Activated CD4-positive, CD25-positive, alpha-beta regulatory T cell treated with anti-CD3 and anti-CD28 coated beads, Interleukin-2, amount 50 U/mL, for 24 hours (primary cell): ENCODE measurements at places on chromosomes 7 and 10.

GRCh38 chr10:102546606-102547320, 43.0 kb downstream of the SUFU start:
- no peak for ATAC-seq

DNA sequence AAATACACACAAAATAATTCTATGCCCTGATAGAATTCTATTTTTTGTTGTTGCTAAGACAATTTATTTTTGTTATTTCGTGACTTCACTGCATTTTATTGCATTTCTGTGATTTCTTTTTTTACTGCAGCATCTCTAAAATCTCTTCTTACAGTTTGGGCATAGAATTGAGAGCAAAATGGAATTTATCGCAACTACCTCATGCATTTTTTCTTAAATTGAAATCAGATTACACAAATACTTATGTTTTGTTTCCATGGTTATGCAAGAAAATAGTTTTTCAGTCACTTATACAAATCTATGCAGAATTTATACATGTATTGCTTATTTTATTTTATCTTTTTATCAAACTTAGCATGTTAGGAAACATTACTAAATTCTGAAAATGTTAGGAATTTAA, 781.8 kb upstream of the LRRTM3 start:
- ATAC-seq, result no peak

GRCh38 chr7:48781752-48782151, 142.6 kb upstream of the CDC14C start:
- ATAC-seq, result no peak

- no peak for ATAC-seq
These were observed 85.4 kb upstream of the PRR15 start for GRCh38 chr7:29478226-29478625.

DNA sequence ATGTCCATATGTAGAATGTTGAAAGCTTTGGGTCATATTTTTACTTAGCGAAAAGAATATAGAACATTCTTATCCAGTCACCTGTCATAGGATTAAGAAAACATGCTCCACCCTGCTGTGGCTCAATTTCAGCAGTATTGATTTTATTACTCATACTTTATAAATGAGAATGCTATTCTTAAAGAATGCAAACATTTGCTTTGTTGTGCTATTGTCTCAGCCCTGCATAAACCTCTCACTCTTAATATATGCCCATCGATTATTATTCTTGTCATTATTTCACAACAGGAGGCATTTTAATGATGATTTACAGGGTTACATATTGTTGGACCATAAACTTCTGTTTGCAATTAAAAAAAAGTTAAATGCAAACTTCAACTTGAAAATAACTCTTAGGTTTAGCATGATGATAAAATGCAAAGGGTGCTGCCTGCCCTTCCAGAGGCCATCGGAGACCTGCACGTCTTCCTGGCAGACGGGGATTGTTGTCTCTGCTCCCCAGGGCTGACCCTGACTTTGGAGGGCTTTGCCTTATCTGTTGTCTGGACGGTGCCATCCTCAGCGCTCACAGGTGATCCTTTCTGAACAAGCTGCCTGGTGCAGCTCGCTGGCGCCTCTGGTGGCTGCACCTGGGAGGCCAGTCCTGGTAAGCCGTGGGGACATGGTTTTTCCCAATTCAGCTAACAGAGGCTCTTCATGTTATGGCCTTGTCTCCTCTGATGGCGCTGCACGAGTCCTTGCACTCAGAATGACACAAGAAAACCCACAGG, 50.0 kb upstream of the SHH start:
- no peak for ATAC-seq

DNA sequence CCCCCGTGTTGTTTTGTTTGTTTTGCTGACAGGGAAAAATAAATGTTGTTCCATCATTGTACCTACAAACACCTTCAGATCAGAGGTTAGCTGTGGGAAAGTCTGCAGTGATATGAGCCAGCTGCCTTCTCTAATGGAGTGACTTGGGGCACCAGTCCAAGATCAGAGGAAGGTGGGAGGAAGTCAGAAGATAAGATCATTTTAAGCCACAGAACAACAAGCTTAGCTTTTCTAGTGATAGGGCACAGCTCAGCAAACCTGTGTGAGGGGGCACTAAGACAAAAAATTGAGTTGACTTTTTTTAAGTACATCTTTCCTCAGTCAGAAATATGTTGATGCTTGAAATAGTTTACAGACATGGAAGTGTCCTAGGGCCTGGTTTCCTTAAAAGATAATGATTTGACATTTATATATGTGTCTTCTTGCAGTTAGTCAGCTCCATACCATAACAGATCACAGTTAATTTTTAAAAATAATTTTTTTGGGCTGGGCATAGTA, 240.3 kb upstream of the KAT6B start:
- ATAC-seq, result peak; percentile 17
